RPMI7951 (cell line): ENCODE measurements at places on chromosomes 13 and 19. TPM values are rescaled to one million over a fixed set of nuclear protein-coding genes. Genes with fewer than 3 reads are reported as not detected.

- no peak for DNase-seq
Measured at GRCh38 chr19:49271080-49271753, 53.8 kb downstream of the SLC6A16 start.

DNA sequence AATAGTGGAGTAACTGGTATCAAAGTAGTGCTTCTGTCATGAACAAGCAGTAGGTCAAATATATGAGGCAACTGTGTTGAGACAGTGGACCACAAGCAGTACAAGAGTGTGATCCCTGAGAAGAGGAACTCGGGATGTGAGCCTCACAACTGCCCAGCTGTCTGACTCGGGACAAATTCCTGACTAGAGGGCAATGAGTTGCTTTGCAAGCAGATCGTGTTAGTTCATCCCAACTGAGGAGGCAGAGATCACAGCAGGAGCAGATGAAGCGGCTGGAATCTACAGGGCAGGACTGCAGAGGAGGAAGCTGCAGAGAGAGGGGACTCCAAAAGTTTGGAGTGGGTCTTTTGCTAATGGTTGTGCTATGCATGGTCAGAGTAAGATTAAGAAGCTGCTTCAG is 741.1 kb downstream of the DIAPH3 start:
- no peak for DNase-seq

RNF113B gene
- total RNA-seq: not detected in 2 replicates

LPAR2 gene
- total RNA-seq: 0.72 and 1.4 TPM in 2 replicates

GRCh38 chr19:28960986-28961705 is 251.8 kb downstream of the UQCRFS1 start:
- no peak for DNase-seq

GPC6 gene
- under 0.01 and 0.20 TPM in 2 replicates for total RNA-seq

- DNase-seq: no peak
Measured at GRCh38 chr13:105144936-105145335, 1390.5 kb downstream of the EFNB2 start.
